Activated naive CD8-positive, alpha-beta T cell treated with anti-CD3 and anti-CD28 coated beads, Interleukin-2, amount 50 U/mL, for 24 hours (primary cell): ENCODE measurements at places on chromosomes 2 and 18.

- DNase-seq: no peak
Measured at GRCh38 chr2:178723786-178724346, 83.4 kb downstream of the TTN start.

DNA sequence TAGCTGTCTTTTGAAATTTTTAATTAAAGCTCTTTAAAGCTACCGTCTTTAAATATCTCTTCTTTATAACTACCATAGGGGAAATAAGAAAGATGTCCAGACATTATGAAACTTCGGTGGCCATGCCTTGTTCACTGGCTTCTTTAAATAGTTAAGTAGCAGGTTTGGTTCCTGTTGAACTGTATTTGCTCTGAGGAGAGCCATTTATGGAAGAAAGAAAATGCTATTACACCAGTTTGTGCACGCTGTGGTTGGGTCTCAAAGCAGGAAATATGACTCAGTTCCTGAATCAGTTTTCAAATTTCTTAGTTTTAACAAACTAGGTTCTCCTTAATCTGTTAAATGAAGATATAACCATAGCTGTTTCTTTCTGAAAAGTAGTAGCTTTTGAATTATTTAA lies 12.2 kb downstream of the ARPC2 start:
- DNase-seq: peak; percentile 26

DNA sequence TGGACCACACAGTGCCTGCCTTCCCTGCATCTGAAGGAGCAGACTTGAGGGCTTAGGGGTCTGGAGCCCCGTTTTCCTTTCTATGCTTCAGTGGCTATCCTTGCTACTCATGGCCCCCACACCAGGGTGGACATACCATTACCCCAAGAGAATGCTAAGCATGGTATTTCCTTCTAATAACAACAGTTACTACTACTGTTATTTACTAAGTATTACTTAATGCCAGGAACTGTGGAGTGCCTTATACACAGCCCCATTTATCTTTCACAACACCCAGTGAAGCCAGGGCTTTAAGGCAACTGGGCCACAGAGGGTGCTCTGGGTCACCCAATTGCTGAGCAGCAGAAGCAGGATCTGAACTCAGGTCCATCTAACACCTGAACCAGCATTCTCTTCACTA lies 5.8 kb upstream of the PAX8 start:
- no peak for DNase-seq

- no peak for DNase-seq
Measured at GRCh38 chr2:72292433-72292832, 144.8 kb upstream of the CYP26B1 start.

DNA sequence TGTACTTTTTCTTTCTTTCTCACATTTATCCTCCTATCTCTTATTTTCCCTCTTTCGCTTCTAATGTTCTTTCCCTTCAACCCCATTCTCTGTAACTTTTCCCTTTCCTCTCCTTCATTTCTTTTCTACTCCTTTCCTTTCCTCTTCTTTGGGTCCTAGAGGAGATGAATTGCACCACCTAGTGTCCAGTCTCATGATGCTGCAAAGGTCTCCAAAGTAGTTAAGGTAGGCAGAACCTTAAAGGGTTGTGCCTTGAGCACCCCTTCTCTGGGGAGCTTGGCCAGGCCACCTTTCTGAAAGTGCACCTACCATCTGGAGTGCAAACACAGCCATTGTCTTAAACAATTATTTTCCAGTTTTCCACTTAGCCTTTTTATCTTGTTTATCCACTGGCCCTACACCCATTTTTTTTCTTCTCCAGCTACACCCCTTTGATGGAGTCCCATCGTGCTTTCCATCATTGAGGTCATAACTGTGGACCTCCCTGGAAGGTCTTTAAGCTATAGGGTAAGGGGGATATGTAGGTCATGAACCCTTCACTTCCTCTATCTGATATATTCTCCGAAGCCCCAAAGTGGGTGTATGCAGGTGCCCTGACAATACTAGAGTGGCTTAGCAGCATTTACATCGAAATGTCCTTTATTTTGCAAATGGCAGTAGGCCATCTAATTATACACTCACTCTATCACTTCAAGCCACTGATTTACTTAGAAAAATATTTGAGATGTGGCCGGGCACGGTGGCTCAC lies 155.9 kb downstream of the ESCO1 start:
- no peak for DNase-seq

DNA sequence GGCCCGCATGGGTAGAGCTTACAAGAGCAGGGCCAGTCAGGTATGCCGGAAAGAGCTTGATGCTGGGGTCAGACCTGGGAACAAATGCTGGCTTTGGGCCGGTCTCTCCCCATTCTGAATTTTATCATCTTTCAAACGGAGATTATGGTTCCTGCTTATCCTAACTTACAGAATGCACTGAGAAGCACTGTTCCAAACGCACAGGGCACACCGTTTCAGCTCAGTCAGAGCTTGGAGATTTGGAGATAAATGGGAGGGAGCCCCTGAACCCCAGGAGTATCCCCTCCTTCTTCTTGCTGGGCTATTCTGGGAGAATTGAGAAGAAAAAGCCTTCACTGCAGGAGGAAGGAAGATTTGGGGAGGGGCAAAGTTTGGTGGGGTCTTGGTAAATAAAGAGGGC lies 169.4 kb downstream of the DDX1 start:
- DNase-seq: no peak

DNA sequence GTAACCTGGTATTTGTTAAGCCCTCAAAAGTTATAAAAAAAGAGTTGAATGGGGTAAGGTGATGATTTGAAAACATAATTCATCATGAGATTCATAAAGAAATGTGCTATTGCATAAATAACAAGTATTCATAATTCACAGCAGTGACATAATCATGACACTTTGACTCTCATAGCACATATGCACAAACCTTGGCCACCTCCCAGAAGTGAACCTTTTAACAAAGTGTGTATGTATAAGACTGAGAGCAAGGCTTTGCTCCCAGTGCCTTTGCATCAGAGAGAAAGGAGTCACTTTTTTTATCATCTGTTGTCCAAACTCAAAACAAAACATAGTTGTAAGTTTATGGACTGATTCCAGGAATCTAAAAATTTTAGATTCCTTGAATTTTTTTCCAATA lies 15.0 kb upstream of the HTR2B start:
- DNase-seq: no peak

DNA sequence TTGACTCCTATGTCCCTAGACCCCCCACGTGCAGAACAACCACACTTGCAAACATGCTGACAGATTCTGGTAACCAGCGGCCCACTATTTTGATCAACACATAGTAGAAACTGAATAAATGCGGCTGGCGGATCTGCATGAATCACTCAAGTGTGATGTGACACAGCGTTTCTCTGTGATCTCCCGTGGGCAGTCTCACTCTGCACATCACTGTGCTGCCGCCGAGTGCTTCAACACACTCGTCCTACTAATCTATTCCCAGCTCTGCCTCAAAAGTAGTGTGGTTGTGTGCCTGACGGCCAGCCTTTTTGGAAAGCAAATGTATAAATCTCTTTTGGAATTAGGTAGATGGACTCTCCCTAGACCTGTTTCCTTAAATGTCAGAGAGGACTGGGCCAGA lies 37.3 kb upstream of the TMEM182 start:
- no peak for DNase-seq

DNA sequence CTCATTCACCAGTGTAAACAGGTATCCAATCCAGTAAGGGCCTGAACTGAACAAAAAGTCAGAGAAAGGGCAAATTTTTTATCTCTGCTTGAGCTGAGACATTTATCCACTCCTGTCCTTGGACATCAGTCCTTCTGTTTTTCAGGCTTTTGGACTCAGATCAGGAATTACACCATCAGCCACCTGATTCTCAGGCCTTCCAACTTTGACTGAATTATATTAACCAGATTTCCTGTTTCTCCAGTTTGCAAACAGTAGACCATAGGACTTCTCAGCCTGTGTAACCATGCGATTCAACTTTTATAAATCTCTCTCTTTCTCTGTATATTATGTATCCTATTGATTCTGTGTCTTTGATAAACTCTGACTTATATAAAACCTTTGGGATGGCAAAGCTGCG lies 289.3 kb upstream of the CDH2 start:
- no peak for DNase-seq

- DNase-seq: no peak
Measured at GRCh38 chr2:174024524-174025270, 59.5 kb upstream of the SP3 start.

GRCh38 chr2:67323209-67323991 lies 73.7 kb upstream of the ETAA1 start:
- DNase-seq: no peak

GRCh38 chr2:42722320-42723190 lies 41.4 kb downstream of the OXER1 start:
- peak; percentile 23 for DNase-seq

GRCh38 chr2:148928395-148928794 lies 53.4 kb downstream of the KIF5C start:
- no peak for DNase-seq

DNA sequence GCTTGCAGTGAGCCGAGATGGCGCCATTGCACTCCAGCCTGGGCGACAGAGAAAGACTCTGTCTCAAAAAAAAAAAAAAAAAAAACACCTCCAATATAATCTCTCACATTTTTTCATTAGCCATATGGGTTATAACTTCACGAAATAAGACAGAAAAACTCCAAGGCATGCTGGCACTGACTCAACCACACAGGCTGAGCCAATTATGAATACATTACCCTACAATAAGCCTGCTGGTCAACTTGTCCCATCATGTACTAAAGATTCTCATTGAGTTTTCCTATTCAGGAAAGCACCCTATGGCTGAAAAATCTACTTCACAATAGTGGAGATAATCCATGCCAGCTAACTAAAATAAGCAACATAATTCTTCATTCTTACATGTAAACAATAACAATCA lies 12.8 kb upstream of the MAP3K20 start:
- DNase-seq: no peak

- no peak for DNase-seq
Measured at GRCh38 chr2:29763371-29763770, 158.0 kb downstream of the ALK start.

- peak; percentile 54 for DNase-seq
Measured at GRCh38 chr2:28610583-28611201, 114.8 kb downstream of the PLB1 start.

DNA sequence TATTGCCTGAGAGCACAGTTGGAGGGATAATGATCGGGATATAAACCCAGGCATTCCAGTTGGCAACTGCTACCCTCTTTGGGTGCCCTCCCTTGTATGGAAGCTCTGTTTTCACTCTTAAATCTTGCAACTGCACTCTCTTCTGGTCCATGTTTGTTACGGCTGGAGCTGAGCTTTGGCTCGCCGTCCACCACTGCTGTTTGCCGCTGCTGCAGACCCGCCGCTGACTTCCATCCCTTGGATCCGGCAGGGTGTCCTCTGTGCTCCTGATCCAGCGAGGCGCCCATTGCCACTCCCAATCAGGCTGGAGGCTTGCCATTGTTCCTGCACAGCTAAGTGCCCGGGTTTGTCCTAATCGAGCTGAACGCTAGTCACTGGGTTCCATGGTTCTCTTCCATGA lies 60.7 kb downstream of the HAUS1 start:
- DNase-seq: no peak

- no peak for DNase-seq
Measured at GRCh38 chr2:119228964-119229363, 5.3 kb downstream of the STEAP3 start.

DNA sequence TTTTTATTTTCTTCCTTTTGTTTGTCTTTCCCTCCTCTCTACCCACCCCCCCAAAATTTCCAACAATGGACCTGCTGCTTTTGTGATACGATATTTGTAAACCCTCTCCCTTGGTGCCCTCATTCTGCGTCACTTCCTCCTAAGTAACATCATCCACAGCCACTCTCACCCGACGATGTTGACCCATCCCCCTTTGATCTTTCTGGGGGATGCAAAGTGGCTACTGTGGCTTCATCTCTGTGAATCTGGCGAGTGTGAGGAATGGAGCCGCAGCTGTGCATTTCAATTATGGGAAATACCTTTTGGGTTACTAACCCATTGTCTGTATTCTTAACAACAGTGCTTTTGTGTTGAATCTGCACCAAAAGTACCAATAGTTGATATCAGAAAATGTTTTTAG lies 19.4 kb downstream of the ANTXR1 start:
- DNase-seq: no peak

- DNase-seq: no peak
Measured at GRCh38 chr2:104685591-104685990, 168.3 kb upstream of the POU3F3 start.

DNA sequence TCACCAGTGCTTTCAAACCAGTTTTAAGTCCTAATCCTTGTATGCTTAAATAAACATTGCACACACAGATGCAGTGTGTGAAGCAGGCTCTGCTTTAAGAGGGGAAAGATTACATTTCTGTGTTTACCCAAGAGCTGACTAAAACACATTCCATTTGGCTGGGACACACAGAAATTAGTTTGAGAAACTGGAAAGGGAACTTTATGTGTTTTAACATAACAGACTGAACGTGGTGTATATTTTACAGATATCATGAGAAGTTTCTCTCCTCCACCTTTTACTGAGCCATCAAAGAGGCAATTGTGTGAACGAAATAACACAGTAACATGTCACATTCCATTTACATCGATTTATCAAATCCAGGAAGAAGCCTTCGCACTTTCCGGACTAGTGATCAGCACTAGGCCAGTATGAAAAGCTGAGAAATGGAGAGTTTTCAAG lies 121.8 kb downstream of the MAIP1 start:
- no peak for DNase-seq

- no peak for DNase-seq
Measured at GRCh38 chr2:239788576-239789098, 236.5 kb downstream of the NDUFA10 start.

- DNase-seq: no peak
Measured at GRCh38 chr2:147442816-147443215, 402.0 kb upstream of the ACVR2A start.

- DNase-seq: no peak
Measured at GRCh38 chr2:191645434-191646162, 32.3 kb upstream of the NABP1 start.

DNA sequence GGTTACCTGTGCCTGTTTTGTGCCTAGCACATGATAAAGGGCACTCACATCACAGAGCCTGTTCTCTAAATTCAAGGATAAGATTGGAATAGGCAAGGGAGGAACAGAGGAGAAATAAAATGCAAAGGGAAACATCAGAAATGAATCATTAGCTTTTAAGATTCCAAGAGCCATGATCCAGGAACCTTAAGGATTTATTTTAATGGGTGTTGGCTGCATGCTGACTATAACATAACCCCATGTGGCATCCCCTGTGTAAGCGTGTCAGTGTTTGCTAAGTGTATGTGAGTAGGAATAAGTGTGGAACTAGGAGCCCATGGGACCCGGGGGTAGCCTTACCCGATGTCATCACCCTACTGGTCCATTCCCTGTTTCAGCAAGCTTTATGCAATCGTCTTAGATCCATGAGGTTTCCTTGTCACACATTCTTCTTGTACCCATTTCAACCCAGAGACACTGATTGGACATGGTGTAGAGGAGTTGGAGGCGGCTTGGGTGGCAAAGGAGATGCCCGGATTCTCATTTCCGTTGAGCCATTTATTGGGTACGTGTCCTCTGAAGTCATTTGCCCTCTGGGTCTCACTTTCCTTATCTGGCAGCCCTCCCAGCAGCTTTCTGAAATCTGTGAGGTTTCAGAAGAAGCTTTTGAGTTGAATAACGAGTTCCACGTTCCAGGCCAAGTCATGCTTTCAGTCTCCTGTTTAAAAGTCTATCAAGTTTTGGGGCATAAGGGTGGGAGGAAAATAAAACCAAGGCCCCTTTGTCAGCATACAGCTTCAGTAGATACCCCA lies 117.0 kb downstream of the MGAT5 start:
- DNase-seq: no peak

GRCh38 chr2:152380261-152381055 lies 45.5 kb downstream of the FMNL2 start:
- DNase-seq: no peak
